T-helper 17 cell (primary cell): ENCODE measurements at places on chromosomes 11 and 22. TPM values are rescaled to one million over a fixed set of nuclear protein-coding genes. Genes with fewer than 3 reads are reported as not detected.

OR51B4 gene
- not detected for total RNA-seq

LRRC55 gene
- not detected for total RNA-seq

OTOG gene
- not detected for total RNA-seq

OAF gene
- 3.8 TPM for total RNA-seq

CASTOR1 gene
- total RNA-seq: 10.6 TPM

SUSD2 gene
- 0.80 TPM for total RNA-seq

TMEM9B gene
- 28.3 TPM for total RNA-seq

APOBEC3B gene
- total RNA-seq: 1.5 TPM

PKDREJ gene
- not detected for total RNA-seq

APLNR gene
- total RNA-seq: not detected

ELF5 gene
- not detected for total RNA-seq

CACNA1I gene
- 27.9 TPM for total RNA-seq

C11orf87 gene
- not detected for total RNA-seq

GRCh38 chr11:64534391-64534801 is 56.6 kb upstream of the SLC22A12 start:
- no peak for DNase-seq

GRCh38 chr11:12581923-12582322 is 92.3 kb upstream of the TEAD1 start:
- no peak for DNase-seq

- DNase-seq: no peak
These were observed 11.5 kb downstream of the RTL6 start for GRCh38 chr22:44486538-44486937.

GRCh38 chr11:108933630-108934029 is 268.8 kb downstream of the DDX10 start:
- DNase-seq: no peak

DNA sequence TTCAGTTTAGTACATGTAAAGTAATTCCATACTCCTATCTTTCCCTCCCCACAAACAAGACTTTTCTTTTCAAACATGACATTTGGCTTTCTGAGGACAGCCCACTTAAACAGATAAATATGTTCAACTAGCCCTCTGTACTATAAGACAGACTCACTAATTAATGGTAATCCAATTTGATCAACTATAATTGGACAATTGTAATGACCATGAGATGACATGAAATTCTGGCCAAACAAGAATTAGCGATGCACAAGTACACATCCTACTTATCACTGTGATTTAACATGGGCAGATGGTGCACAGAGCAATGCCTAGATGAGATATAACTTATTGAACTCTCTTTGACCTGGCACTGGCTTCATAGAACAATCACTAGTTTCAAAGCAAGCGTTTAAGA is 1033.7 kb upstream of the CCDC90B start:
- no peak for DNase-seq

DNA sequence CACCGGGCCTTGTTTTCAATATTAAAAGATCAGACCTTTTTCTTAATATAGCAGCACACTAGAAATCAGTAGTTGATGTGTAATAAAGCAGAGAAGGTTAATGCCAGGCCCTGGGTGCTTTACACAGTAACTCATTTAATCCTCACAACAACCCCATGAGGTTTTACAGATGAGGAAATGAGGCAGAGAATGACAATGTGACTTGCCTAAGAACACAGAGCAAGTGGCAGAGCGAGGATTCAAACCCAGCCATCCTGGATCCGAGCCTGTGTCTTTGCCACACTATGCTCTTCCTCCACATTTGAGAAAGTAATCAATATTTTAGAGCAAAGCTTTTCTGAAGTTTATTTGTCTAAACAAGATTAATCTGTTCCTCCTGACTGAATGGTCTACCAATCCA is 7.2 kb downstream of the JAML start:
- DNase-seq: no peak

DNA sequence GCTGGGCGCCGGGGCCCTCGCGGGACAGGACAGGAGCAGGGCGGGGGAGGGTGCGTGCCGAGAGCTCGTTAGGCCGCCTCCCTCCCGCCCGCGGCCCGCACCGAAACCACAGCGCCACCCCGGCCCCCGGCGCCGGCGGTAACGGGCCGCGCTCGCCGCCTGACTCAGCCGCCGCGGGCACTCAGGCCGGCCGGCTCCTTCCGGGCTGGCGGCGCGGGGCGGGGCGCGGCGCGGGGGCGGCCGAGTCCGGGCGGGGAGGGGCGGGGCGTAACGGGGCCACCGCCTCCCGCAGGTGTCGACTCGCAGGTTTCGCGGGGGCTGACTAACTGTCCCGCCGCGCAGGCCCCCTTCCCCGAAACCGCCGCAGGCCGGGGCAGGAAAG is at the start of gene AP5B1:
Gene AP5B1, minus strand, starts transcription at position 207 of the 382 bp plus-strand sequence. CDS start 385 bp downstream, outside the sequence.
- peak; percentile 76 for DNase-seq

GRCh38 chr22:46876357-46876934 is 114.0 kb downstream of the TBC1D22A start:
- no peak for DNase-seq

DNA sequence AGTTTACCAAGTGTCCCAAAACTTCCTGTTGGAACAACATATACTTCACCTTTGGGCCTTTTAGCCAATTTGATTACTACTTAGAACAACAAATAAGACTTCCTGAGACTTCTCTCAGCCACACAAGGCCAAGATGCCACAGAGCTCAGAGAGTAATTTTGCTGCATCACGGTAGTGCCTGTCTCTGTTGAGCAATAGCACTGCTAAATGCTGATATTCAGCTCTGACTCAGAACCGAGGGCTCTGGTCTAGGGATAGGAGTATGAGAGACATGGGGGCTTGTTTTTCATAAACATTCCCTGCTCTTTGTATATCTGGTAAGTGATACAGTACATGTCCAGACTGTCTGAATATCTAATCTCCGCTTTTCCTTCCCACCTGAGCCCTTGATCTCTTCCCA is 260.4 kb upstream of the ARHGAP20 start:
- DNase-seq: no peak

DNA sequence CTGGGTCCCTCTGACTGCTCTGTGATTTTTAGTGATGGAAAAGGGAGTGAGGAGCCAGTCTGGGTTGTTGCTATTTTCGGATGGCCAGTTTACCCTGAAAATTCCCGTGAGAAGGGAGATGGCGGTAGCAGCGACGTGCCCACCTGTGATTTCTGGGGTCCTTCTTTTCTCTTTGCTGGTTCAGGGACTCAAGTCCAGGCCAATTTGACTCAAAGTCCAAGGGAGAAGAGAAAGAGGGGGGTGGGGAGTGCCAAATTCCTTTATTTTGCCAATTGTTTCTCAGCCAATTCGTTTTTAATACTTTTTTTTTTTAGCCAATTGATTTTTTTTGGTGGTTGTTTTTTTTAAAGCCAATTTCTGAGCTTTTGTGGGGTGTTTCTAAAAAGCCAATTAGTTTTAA is 6.9 kb downstream of the IGF2 start:
- no peak for DNase-seq

GRCh38 chr11:37184326-37184725 is 586.3 kb upstream of the RAG2 start:
- no peak for DNase-seq

- no peak for DNase-seq
These were observed 1342.3 kb downstream of the TBC1D22A start for GRCh38 chr22:48104766-48105165.

GRCh38 chr11:74684661-74685060 is 46.6 kb downstream of the CHRDL2 start:
- DNase-seq: no peak

DNA sequence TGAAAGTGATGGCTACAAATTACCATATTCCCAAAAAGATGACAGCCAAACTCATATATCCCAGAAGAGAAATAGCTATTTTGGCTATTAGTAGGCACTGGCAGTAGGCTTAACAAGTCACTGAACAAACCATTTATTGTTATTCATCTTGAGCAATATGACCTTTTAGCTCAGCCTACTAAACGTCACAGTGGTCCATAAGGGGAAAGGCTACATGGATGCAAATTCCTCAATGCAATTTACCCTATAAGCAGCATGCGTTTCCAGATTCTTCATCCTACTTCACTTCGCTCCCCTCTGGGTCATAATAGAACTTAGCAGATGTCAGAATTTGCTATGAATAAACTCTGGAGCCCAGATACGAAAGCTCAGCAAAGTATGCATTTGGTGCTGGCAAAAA is 114.0 kb downstream of the SIK3 start:
- DNase-seq: no peak

- no peak for DNase-seq
These were observed 557.9 kb upstream of the ANO5 start for GRCh38 chr11:21634956-21635355.

- no peak for DNase-seq
These were observed 23.5 kb downstream of the RDX start for GRCh38 chr11:110272919-110273318.

DNA sequence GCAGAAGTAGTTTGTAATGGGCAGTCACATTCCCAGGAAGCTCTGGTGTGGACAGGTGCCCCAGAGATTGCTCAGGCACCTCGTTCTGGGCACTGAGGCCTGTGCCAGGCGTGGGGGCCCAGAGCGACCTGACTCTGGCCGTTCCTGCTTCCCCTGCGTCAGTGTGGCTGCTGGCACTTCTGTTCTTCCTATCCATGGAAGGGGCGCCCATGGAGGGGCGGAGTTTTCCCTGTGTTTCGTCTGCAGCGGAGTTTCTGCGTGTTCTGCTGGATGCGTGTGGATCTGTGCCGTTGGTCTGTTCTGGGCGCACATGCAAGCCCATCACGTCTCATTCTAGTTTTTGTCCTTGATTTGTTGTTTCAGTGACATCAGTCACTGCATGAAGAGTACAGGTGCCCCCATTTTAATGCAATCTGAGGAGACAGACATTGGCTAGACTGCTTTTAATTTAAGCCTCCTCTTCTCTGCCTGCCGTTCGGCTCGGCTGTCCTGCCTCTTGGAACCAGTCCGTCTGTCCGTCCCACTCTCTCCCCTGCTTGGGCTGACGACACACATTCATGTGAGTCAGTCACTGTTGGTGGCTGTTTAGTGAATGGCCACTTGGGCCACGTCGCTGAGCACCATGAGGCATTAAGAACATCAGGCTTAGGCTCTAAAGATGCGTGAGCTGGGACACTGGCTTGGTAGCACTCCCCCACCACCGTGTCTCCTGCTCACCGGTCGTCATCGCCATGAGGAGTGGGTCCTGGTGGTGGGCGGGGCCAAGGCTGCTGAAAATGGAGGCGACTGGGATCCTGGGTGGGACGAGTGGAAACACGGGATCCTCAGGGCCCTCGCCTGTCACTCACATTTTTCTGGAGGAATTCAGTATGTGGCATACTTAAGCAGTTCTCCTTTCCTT is 255.8 kb downstream of the TBC1D22A start:
- no peak for DNase-seq

GRCh38 chr11:124195189-124195734 is 12.1 kb downstream of the OR10D3 start:
- DNase-seq: no peak

DNA sequence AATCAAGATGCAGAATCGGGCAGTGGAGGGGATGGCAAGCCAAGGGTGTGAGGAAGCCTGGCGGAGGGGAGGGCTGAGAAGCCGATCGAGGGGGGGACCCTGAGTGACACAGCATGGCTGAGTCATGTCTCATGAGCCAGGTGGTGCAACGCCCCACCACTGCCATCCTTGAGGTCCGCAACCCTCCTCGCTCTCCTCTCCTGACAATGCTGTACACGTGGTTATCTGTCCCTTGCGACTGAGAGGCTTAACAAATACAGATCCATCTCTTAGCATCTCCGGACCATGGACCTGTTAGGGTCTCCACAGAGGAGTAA is 14.2 kb downstream of the SLC22A12 start:
- no peak for DNase-seq

- DNase-seq: no peak
These were observed 120.4 kb downstream of the SEZ6L start for GRCh38 chr22:26289611-26290101.

GRCh38 chr11:130434521-130435223 is 6.3 kb upstream of the ADAMTS8 start:
- no peak for DNase-seq

GRCh38 chr11:117830072-117830471 is 5.5 kb upstream of the FXYD2 start:
- DNase-seq: no peak

GRCh38 chr22:35609761-35610160 is 7.4 kb downstream of the MB start:
- DNase-seq: no peak

DNA sequence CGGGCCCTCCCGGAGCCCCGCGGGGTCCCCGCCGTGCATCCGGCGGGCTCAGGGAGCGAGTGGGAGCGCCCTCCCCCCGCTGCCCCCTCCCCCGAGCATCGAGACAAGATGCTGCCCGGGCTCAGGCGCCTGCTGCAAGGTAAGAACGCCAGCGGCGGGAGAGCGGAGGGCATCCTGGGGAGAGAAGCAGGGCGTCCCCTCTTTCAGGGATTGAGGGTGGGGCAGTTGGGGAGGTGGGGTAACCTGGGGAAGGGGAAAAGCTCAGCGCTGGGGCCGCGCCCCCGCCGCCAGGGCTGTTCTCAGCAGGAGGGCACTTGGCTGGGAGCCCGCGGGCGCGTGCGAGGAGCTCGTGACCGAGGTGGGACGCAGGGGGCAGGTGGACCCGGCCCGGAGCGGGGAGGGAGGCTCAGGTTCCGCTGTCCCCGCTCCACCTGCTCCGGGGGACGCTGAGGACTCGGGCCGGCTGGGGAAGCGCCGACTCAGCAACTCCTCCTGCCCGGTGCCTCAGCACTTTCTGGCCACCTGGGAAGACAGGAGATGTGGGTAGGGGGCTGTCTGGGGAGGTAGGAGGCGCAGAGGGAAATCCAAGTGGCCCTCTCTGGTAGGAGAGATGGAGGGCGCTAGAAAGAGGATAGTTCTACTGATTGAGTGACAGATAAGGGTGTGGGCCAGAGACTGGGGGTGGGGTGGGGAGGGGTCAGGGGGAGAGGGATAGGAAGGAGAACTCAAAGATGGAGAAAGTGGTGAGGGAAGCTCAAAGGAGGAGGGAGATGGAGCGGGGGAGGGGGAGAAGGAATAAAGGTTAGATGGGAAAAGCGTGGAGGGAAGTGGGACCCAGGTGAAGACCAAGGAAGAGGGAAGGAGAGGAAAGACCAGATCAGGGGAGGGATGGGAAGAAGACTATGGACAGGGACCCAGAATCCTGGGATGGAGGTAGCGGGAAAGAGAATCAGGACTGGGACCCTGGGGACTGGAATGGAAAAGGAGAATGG is 726 bp downstream of the RTN4RL2 start:
- DNase-seq: no peak

DNA sequence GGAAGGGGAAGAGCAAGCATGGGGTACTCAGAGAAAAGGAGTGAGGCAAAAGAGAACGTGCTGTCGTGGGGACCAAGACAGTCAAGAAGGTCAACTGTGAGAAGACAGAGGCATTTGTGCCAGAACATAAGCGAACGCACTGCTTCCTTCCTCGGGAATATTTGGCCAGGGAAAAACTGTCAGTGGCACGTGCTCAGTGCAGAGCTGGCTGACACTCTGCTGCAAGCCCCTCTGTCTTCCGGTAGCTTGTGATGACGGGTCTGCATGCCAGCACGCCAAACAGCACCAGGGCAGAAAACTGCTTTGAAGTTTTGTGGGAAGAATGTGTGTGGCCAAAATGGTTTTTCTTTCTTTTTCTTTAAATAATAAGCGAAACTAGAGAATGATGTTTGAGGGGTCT is 60.6 kb downstream of the SMCO4 start:
- DNase-seq: no peak
